KBM-7 (cell line): ENCODE measurements at places on chromosomes 2 and 18.

GRCh38 chr2:172674034-172674967, 61.3 kb upstream of the RAPGEF4 start:
- no peak for DNase-seq

- no peak for DNase-seq
Observed at GRCh38 chr18:74289137-74289536, 2.6 kb downstream of the CYB5A start.

DNA sequence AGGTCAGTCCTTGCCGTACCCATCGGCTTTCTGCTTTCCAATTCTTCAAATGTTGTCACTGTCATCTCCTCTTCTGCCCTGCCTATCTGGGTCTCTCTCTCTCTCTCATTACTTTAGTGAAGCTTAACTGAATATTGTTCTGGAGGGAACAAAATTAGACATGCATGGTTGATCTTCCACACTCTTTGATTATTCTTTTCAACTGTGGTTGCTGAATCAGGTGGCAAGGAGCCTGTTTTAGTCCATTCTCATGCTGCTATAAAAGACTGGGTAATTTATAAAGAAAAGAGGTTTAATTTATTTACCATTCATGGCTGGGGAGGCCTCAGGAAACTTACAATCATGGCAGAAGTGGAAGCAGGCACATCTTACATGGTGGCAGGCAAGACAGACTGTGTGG, 157.9 kb downstream of the ARL4C start:
- DNase-seq: no peak

GRCh38 chr2:12839339-12839738, 122.6 kb downstream of the TRIB2 start:
- no peak for DNase-seq

- DNase-seq: peak; percentile 78
Observed at GRCh38 chr2:168469281-168469988, 13.4 kb downstream of the CERS6 start.

DNA sequence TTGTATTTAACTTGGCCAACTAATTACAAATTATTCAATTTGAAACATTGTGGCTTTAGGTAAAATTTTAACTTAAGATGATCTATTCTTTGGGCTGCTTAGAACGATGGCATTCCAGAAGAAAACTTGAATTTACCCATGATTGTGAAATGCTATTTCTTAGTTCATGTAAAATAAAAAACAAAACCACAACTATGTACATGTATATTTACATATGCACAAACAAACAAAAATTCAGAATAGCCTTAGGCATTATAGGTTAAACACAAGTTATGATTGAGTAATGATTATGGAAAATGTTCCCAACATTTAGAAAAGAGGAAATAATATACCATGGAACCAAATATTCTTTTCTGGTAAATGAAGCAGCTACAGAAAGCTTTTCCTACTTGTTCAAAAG, 3.5 kb upstream of the SMCHD1 start:
- DNase-seq: no peak

- no peak for DNase-seq
Observed at GRCh38 chr2:191012845-191013681, 908 bp downstream of the STAT1 start.

GRCh38 chr2:197185676-197186075, 124.9 kb downstream of the ANKRD44 start:
- DNase-seq: no peak

GRCh38 chr18:76354348-76354747, 140.7 kb downstream of the ZNF516 start:
- no peak for DNase-seq

- DNase-seq: no peak
Observed at GRCh38 chr2:165892526-165892925, 61.0 kb downstream of the TTC21B start.

GRCh38 chr18:25164211-25164847, 187.6 kb downstream of the ZNF521 start:
- peak; percentile 30 for DNase-seq

DNA sequence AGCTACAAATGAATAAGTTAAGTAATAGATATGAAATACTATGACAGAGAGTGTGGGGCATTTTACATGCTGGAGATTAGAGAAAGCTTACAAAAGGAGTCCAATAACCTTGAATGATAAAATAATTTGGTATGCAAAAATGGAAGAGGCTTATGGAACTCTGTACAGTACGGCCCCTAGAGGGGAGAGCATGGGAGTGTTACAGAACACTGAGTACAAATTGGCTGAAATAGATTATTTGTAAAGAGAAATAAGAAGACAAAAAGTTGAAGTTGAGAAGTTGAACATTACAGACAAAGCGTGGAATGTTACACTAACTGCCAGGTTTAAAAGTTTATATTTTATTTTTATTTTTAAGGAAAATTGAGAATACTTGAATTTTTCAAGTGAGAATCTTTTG, 192.1 kb upstream of the DOK6 start:
- no peak for DNase-seq

- no peak for DNase-seq
Observed at GRCh38 chr2:37388074-37388473, 43.6 kb downstream of the QPCT start.

DNA sequence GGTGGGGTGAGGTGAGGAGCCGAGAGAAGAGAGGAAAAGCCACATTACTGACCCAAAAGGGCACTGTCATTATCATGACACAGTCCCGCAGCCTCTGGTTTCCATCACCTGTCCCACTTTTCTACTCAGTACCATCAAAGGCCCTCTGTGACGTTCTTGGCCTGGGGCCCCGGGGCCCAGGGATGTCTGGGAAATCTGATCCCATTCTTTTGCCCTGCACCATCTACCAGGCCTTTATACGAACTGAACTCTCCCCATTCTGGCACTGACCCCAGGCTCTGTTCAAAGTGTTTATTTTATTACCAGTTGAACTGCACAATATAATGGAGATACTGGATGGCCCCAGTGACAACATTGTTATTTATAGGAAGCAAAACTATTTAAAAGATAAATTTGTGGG, 89.1 kb downstream of the COL6A3 start:
- no peak for DNase-seq

- no peak for DNase-seq
Observed at GRCh38 chr2:105933906-105934305, 189.2 kb downstream of the NCK2 start.

DNA sequence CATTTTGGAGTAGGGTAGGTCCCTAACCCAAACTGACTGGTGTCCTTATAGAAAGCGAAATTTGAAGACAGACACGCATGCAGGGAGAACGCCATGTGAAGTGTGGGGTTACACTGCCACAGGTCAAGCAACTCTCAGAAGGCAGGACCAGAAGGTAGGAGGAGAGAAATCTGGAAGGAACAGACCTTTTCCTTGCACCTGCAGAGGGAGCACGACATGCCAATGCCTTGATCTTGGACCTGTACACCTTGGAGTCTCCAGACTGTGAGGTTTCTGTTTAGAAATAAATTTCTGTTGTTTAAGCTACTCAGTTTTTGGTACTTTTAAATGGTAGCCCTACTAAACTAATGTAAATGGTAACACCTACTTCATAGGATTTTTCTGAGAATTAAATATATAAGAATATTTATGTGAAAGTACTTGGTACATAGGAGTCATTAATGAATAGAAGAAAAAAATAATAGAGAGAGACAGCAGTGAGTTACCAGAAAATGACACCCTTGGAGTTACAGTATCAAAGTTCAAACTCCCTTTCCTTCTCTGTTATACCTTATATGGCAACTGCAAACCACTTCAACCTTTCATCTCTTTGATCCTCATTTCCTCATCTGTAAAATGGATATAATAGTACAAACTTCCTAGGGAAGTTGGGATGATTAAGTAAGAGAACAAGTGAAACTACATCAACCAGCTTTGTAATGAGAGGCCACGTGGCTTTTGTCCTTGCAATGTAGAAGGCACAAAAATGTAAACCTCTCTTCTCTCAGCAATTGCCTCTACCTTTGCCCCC, 184.9 kb upstream of the PARD3B start:
- no peak for DNase-seq

DNA sequence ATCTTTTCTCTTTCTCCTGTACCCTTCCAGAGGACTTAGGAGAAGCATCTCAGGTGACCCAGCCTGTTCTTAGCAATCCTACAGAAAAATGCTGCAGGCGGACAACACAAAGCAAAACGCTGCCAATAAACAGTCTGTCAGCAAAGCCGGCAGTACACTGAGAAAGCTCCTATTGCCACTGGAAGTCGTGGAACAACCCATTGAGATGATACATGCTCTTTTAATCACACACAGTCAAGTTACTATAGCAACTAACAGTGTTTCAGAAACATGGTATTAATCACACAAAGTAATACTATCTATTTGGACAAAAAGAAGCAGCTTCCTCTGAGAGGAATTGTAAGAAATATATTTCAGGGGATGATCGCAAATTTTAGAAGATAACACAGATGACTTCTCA, 10.5 kb downstream of the CTLA4 start:
- no peak for DNase-seq

DNA sequence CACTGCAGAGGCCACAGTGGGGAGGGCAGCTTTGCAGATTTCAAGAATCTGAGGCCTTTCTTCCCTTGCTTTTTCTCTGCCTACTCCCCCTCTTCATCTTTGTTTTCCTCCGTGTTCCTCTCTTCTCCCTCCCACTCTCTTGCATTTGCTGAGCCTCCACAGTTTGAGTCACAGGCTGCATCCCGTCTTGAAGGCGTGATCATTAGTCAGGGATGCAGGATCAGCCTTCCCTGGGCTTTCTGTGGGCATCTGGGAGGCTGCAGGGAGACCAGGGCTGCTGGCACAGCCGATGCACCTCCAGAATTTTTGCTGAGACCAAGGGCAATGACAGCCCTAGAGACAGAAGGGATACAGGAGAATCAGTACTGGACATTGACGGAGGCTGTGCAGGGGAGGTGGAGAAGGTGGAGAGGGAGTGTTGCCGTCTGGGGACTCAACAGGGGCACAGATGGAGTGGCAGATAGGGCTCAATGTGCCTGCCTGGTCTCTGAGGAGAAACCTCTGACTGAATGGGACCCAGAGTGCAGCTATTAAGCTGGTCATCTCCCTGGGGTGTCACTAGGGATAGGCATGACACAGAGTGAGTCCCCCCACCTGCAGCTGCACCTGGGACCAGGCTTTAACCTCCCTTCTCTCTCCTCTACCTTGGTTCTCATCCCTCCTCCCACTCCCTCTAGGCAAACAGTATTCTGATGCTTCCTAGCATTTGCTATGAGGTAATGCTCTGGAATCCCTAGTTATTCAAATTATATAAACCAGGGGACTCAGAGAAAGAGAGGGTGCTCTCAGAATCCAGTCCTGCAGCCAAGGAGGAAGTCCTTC, 29.0 kb upstream of the DNAJC27 start:
- no peak for DNase-seq

DNA sequence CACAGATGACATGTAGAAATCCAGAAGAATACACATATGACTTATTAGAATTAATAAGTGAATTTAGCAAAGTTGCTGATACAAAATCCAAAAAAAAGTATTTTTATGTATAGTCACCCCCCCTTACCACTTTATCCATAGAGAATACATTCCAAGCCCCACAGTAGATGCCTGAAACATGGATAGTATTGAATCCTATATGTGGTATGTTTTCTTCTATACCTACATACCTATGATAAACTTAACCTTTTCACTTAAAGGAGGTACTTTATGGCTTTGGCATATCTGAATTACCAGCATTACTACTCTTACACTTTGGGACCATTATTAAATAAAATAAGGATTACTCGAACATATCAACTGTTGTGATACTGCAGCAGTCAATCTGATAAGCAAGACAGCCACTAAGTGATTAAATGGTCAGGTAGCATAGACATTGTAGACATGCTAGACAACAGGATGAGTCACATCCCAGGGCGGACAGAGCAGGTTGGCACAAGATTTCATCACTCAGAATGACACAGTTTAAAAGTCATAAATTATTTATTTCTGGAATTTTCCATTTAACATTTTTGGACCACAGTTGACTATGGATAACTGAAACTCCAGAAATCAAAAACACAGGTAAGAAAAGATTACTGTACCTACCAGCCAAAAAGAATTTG, 208.2 kb upstream of the CHAC2 start:
- no peak for DNase-seq

- peak; percentile 42 for DNase-seq
Observed at GRCh38 chr2:200749631-200750322, 61.9 kb upstream of the BZW1 start.

- DNase-seq: no peak
Observed at GRCh38 chr2:3644891-3645605, 13.0 kb upstream of the ALLC start.

DNA sequence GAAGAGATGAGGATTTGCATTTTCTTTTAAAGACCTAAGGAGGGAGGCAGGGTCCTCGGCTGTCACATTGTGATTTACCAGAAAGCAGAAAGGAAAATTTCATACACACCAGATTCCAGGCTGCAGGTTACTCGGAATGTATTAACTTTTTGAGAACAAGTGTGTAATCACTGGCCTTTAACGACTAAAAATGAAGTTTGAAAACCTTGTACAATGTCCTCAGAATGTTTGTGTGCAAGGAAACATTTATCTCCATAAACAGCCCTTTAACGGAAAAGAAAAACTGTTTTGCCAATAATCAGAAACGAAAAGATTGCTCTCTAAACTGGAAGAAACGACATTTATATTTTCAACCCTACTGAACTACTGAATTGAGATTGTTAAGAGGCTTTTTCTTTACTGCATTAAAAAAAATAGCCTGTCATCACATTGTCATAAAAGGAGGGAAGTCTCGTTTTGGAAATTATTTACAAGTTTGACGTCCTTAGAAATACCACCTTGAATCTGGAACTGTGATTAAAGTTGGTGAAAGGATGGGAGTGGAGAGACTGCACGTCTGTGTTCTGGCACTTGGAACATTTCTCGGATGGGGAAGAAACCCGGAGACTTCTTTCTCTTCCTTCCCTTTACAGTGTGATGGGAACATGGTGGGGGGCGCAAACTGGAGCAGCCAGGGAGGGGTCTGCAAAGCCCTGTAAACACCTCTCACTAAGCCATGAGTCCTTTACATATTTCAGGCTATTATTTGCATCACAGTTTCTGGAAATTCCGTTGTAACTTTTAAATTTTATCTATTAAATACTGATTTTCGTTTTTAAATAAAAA, 134.1 kb upstream of the SIX3 start:
- no peak for DNase-seq

DNA sequence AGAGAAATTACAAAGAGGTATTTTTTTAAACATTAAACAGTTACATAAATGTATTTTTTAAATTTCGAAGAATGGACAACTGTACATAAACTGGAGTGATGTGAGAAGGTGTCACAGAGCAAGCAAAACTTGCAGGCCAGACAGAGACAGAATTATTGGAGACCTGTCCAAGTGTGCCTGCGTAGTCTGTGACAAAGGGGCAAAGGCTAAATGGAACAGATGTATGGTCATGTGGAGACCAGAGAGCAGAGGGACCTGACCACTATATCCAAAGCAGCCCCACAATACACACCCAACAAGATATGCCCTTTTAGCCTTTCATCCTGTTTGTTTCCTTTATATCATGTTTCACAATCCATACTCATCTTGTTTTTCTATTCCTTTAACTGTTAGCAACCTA, 225.3 kb upstream of the VWC2L start:
- no peak for DNase-seq

DNA sequence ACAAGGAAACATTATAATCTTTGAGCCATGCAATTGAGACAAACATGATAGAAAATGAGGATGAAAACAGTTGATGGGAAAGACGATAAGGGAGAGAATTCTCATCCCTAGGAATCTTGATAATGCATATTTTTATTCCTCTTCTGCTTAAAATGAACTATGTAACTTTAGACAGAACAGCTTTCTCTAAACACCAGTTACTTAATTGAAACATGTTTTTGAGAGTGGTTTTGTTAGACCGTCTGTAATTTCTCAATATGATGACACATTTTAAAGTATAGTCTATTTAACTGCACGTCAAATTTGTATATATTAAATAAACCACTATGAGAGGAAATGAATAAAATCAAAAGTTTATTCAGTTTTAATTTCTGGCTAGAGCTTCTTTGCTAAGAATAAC, 1453.9 kb upstream of the NXPH2 start:
- DNase-seq: no peak

- no peak for DNase-seq
Observed at GRCh38 chr2:235665661-235666212, 171.9 kb downstream of the AGAP1 start.
